ENCODE measurements at places on chromosomes 13 and 19.

DNA sequence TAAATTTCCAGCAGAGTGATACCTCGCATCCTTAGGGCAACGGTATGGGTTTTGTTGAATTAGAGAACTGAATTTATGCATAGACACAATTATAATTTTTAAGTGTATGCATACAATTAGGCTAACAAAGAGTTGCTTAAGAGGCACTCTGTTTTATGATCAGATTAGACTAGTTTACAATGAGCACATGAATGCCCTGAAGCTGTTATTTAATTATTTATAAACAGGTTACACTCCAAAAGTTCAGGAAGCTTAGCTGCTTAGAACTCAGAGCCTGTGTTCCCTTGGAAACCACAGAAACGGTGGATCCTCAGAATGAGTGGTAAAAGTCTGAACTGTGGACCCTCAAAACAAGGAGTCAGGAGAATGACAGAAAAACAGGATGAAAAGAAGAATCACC is 72.5 kb upstream of the FBXL3 start:
- no peak for DNase-seq

GRCh38 chr19:10620786-10621185 is 4.6 kb upstream of the SLC44A2 start:
- no peak for DNase-seq

GRCh38 chr19:1027650-1028061 is 1.2 kb downstream of the CNN2 start:
- DNase-seq, result peak; percentile 23

DNA sequence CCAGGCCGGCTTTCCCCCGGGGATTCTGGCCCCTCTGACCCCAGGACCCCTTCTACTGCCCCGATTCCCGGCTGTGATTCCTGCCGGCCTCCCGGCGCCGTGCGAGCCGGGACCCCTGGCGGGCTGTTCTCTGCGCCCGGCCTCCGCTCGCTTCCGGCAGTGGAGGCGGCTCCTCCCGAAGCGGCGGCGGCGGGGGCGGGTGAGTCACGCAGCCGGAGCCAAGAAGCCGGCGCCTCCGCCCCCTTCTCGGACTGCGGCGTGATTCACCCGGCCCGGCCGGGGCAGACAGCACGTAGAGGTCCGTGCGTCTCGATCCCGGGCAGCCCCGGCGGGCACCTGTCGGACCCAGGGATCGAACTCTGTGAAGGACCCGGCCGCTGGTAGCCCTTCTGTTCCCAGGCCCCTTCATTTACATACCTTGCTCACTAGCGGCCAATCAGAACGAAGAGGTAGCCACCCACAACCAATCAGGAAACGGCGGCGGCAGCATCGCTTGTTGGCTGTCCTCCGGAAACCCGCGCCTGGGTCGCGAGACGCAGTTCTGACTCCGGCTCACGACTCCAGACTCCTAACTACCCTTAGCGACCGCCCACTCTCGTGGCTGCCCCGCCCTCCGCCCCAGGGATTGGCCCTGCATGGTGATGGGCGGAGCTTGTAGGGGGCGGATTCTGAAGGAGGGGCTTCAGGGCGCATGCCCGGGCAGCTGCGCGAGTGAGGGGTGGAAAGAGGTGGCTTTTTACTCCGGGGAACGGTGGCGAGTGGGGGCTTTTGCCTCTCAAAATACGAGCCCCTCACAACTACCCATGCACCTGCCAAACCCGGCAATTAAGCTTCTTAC is at the start of gene SERTAD1:
TSS of gene SERTAD1 (minus strand) at position 543 of the 838 bp plus-strand sequence. CDS start 2,446 bp downstream, outside the sequence.
- DNase-seq, result peak; percentile 100

- no peak for DNase-seq
Observed at GRCh38 chr13:108915095-108915633, 285.8 kb downstream of the MYO16 start.

GRCh38 chr19:45184115-45184514 is 5.5 kb downstream of the BLOC1S3 start:
- DNase-seq, result no peak

DNA sequence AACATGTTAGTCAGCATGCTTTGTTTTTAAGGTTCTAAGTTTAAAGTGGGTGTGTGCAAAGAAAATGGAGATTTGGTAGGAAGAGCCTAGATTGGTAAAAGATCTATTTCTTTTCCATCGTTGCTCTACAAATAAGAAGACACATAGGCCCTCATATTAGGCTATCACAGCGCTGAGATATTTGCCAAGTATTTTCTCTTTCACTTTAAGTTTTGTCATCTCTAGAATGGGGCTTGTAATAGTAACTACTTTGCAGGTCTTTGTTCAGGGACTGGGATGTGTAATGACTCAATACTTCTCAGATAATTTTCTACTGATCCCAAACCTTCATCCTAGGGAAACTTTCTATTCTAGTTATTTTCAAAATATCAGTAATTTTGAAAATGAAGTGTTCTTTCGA is 917.7 kb upstream of the SLC10A2 start:
- DNase-seq, result no peak

DNA sequence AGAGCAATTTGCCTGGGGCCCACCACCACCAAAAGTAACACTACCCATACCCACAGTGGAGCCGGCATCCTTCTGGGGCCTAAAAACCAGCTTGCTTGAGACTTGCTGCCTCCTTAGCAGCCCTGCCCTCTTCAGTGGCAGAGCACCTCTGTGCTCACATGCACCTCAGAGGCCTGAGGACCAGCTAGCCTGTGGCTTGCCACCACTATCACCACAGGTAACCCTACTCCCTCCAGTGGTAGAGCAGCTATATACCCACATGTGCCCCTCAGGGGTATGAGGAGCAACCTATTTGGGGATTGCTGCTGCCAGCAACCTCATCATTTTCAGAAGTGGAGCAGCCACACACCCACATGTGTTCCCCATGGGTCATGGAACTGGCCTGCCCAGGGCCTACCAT is 111.4 kb upstream of the SPRY2 start:
- no peak for DNase-seq

DNA sequence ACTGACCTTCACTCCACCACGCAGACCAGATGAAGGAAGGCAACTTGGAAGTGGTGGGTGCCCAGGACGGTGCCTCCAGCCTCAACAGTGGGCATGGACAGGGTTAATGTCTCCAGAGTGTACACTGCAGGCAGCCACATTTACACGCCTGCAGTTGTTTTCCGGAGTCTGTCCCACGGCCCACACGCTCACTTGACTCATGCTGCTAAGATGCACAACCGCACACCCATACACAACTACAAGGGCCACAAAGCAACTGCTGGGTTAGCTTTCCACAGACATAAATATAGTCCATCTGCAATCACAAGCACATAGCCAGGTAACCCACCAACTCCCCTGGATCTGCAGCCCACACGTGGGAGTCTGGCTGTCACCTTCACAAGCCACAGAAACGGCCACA is 12.6 kb upstream of the AXL start:
- DNase-seq, result no peak

GRCh38 chr19:19405971-19406877 is 749 bp downstream of the GATAD2A start:
- peak; percentile 71 for DNase-seq

GRCh38 chr13:38743466-38743865 is 56.6 kb downstream of the FREM2 start:
- DNase-seq, result no peak

- no peak for DNase-seq
Observed at GRCh38 chr19:45448887-45449299, 18.9 kb upstream of the FOSB start.

- no peak for DNase-seq
Observed at GRCh38 chr13:108993346-108993745, 363.9 kb downstream of the MYO16 start.

DNA sequence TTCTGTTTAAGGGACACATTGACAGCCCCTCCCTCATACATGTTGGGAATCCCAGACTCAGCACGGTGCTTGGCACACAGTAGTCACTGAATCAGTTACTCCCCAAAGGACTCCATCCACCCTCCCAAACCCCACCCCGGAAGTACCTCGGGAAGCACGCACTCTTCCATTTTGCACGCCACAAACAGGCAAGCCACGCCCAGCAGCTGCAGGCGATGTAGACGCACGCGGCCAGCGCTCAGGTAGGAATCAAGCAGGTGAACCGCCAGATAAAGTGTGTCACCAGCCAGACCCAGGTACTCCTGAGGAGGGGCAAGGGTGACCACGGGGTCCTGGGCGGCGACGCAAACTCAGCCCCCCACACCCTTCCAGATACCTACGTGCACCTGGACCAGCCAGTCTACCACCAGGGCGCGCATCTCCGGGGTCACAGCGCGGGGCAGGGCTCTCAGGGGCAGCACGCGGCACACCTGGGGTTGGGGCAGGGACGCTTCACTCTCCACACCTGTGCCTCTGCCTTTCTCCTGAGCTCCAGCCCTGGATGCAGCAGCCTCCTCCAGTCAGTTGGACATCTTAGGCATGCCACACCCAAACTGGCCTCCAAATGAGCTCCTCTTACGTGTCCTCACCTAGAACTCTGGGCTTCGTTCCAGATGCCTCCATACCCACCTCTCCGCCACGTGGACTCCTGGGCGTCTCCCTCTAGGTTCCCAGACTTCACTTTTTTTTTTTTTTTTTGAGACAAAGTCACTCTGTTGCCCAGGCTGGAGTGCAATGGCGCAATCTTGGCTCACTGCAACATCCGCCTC is 1.9 kb downstream of the CCNP start:
- no peak for DNase-seq

- peak; percentile 1 for DNase-seq
Observed at GRCh38 chr13:99378985-99379733, 72.0 kb upstream of the GPR183 start.

GRCh38 chr13:43846496-43847158 is 32.9 kb downstream of the CCDC122 start:
- no peak for DNase-seq

DNA sequence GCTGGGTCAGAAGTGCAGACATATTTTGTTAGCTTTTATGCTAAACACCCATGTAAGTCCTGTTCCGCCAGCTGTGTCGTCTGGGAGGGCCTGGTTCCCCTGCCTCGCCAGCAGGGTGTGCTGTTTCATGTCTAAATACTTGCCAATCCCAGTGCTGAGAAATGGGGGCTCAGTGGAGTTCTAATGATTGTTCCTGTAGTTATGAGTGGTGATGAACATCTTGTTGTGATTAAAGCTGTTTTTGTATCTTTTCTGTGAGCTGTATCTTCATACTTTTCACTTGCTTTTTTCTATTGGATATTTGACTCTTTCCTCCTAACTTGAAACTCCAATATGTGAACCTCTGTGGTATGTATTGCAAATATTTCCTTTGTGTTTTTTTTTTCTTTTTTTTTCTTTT is 32.7 kb downstream of the KDM4B start:
- DNase-seq, result peak; percentile 46

GRCh38 chr19:54271106-54271505 is 9.8 kb downstream of the LILRB2 start:
- no peak for DNase-seq

- peak; percentile 76 for DNase-seq
Observed at GRCh38 chr19:7862413-7862951, 11.7 kb downstream of the PRR36 start.

DNA sequence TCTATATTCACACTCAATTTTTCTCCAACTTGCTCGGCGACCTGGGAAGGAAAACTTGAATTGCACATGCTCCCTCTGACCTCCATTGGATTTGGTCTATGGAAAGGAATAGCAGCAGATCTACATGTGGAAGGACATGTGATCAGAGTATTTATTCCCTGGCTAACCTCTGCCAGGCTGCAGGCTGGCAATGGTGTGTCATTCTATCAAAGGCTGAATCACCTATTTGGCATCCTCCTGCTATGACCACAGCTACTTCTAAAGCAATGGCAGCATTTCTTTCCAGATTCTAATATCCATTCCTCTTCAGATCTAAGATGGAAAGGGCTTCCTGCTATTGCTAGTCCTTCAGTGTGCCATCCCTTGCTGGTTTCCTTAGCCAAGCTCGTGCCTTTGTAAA is 144.3 kb upstream of the FREM2 start:
- DNase-seq, result no peak

- DNase-seq, result peak; percentile 41
Observed at GRCh38 chr19:6668691-6669090, 1.3 kb downstream of the TNFSF14 start.

GRCh38 chr13:38970380-38971051 is 20.1 kb downstream of the STOML3 start:
- DNase-seq, result no peak

DNA sequence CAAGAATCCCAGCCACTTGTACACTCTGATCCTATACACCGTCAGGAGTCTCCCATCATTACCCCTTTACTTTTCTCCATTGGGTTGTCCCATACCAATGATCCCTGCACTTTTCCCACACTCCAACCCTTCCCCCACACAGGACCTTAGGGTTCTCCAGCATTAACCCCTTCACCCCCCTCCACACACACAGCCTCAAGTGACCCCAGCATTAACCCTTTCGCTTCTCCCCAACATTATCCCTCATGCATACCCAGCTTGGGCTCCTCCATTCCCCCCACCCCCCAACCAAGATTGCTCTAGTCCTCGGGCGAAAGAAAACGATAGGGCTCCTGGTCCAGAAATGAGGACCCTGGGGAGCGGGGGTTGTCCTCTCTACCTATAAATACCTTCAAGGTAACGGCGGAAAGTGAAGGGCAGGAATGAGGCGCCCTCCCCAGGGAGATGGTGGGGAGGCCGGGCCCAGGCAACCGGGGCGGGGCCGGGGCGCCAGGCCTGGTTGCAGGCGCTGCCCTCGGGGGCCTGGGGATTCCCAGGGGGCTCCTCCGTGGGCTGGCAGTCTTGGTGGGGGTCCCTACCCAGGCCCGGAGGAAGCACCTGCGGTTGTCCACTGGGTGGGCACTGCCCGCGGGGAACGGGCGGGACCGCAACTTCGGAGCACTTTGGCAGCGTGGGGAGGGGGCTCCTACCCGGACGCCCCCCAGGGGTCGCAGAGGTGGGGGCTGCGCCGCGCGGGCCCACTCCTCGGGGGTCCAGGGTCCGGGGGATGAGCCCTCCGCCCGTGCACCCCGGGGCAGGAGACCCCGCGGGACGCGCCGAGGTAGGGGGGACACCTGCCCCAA is 757 bp downstream of the WIZ start:
- DNase-seq, result no peak

GRCh38 chr19:892243-892893 is 619 bp downstream of the MED16 start:
- peak; percentile 25 for DNase-seq

GRCh38 chr19:16263141-16263761 is 61.4 kb upstream of the KLF2 start:
- no peak for DNase-seq

- DNase-seq, result no peak
Observed at GRCh38 chr13:49320975-49321374, 73.2 kb downstream of the CDADC1 start.

GRCh38 chr13:46058268-46058667 is 5.7 kb upstream of the ZC3H13 start:
- no peak for DNase-seq

GRCh38 chr19:50490991-50491472 is 14.4 kb upstream of the GARIN5A start:
- no peak for DNase-seq

Data from activated naive CD8-positive, alpha-beta T cell treated with anti-CD3 and anti-CD28 coated beads, Interleukin-2, amount 50 U/mL, for 24 hours (primary cell).